ENCODE measurements at places on chromosomes 7 and 10.

GRCh38 chr7:37504801-37505200 lies 56.1 kb upstream of the ELMO1 start:
- no peaks in the 10 kb centered on the region for H3K27me3 ChIP-seq
- no peak overlapping the region for H3K27ac ChIP-seq

DNA sequence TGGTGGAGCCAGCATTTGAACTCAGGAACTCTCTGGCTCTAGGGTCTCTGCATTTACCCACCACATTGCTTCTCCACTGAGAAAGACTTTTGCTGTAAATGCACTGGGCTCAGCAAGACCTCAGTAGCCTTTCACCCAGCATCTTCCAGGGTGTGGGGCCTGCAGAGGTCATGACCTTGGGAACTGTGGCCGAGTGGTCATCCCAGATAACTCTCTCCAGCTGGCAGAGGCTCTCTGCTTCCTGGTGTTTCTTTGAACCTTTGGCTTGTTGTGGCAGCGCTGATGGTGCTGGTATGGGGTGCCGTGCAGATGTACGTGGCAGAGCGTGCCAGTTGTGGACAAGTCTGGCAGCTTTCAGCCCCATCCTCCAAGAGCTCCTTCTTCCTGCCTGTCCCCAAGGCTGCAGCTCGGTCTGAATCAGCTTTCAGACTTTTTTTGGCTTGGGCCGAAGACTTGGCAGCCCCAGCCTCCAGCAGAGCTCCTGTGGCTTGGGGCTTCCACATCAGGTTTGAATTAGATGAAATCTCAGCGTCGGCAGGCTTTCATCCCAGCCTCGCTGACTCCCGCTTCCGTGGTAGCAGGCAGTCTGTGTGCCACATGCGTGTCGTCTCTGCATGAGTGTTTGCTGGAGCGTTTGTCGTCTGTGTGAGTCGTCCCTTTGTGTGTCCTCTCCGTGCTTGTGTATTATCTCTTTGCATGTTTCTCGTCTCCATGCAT lies 21.5 kb downstream of the ADAMTS14 start:
- H3K27ac ChIP-seq, result no peak overlapping the region
- DNase-seq, result no peak
- no peaks in the 10 kb centered on the region for H3K27me3 ChIP-seq
- H3K4me3 ChIP-seq, result no peak overlapping the region
- peaks cover 5% of the 10 kb centered on the region for H3K4me1 ChIP-seq

DNA sequence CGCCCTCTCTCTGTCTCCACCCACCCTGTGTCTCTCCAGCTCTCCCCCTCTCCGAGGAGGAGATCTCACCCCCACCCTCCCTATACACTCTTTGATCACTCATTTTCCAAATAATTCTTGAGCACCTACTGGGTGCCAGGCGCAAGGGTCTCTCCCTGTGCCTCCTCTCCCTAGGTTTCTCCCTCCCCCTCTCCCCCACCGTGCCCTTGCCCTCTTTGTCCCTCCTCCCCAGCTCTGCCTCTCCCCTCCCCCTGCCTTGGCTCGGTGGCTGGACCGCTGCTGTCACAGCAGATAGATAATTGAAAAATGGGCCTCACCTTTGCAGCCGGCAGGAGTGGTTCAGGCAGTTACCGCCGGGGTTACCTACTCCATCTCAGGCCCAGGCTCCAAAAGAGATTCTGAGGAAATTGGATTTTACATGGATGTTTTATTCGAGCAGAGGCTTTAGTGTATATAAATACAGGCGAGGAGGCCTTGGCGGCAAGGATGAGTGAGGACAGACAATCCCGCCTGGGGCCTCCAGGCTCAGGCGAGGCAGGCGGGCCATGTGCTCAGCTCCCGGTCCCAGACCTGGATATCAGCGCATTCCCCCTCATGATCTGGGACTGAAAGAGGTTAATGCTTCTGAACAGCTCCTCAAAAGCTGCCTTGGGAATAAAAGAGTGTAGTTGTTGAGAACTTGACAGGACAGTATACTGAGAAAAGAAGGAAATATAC lies 60.8 kb upstream of the BTRC start:
- H3K27me3 ChIP-seq, result peaks cover 69% of the 10 kb centered on the region
- no peaks in the 10 kb centered on the region for H3K4me1 ChIP-seq
- no peaks in the 10 kb centered on the region for H3K36me3 ChIP-seq
- no peak overlapping the region for H3K27ac ChIP-seq
- no peak overlapping the region for H3K4me3 ChIP-seq

- peaks cover 13% of the 10 kb centered on the region for H3K36me3 ChIP-seq
- H3K4me1 ChIP-seq, result peaks cover 13% of the 10 kb centered on the region
- no peaks in the 10 kb centered on the region for H3K27me3 ChIP-seq
Observed at GRCh38 chr7:725223-726005, 1.1 kb upstream of the DNAAF5 start.

DNA sequence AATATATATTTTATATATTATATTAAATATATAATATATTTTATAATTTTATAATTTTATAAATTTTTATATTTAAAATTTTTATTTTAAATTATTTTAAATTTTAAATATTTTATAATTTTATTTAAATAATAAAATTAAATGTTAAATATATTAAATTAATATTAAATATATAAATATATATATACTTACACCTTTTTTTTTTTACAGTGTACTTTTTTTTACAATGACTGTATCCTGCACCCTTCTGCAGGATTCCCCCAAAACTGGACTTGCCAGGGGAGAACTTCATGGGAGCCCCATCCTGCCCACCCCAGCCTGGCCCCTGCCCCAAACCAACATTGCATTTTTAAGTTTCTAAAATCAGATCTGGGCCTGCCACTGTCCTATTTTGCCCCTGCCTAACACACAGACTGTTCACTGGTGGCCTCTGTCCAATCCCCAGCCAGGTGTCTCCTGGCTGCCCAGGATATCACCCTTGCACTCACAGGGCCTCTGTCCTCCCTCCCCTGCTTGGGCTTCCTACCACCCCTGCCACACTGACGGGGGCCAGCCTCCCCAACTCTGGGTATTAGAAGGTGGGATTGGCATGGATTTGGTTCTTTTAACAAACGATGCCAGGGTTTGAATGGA lies 138.0 kb downstream of the ADCY1 start:
- DNase-seq, result no peak
- no peaks in the 10 kb centered on the region for H3K27me3 ChIP-seq
- no peak overlapping the region for H3K27ac ChIP-seq
- no peaks in the 10 kb centered on the region for H3K36me3 ChIP-seq

DNA sequence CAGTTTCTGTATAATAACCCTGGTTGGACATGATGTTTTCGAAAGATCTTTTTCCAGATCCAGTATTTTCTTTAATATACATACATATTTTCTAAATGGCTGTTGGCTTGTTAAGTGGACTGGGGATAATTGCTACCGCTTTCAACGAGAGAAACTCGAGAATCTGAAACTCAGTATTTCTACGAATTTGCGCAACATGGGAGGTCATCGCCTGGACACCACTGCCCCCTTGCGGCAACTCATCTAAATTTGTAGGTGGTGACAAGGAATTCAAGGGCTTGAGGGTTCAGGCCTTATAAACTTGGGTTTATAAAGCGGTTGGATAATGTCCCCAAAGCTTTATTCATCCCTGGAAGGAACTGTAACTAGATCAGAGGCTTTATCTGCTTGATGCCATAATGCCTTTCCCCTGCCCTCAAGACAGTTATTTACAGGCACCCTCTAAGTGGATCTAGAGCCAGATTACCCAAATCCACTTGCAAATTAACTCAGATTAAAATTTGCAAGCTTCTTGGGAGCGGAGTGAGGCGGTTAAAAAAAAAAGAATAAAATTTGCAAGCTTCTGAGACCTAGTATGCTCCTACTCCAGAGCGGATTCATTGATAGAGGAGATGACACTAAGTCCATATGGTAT lies 21.3 kb upstream of the KCNK18 start:
- no peak for DNase-seq
- H3K4me3 ChIP-seq, result peak overlapping the region; percentile 29
- H3K4me1 ChIP-seq, result peaks cover 19% of the 10 kb centered on the region
- H3K36me3 ChIP-seq, result no peaks in the 10 kb centered on the region

DNA sequence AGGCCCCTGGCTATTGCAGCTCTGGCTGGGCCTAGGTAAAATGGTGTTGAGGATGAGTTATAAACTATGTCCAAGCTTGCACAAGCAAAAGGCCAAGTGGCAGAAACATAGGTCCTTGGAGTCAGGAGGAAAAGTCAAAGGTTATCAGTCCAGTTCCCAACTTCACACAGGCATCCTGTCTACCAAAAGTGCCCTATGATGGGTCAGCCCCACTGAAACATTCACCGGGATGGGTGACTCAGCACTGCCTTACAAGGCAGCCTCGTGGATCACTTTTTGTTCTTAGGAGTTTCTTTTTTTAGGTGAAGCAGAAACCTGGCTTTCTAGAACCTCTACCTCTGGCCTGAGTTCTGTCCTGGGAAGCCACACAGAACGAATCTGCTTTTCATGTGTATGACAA lies 158.8 kb upstream of the LYZL2 start:
- no peak overlapping the region for H3K4me3 ChIP-seq
- H3K27me3 ChIP-seq, result peaks cover 5% of the 10 kb centered on the region
- H3K4me1 ChIP-seq, result peaks cover 6% of the 10 kb centered on the region
- no peaks in the 10 kb centered on the region for H3K36me3 ChIP-seq

- no peak overlapping the region for H3K27ac ChIP-seq
- H3K36me3 ChIP-seq, result no peaks in the 10 kb centered on the region
- no peaks in the 10 kb centered on the region for H3K27me3 ChIP-seq
- H3K4me3 ChIP-seq, result no peak overlapping the region
Observed at GRCh38 chr7:4162884-4163564, 519.1 kb upstream of the FOXK1 start.

GRCh38 chr10:121442086-121442935 lies 155.9 kb downstream of the FGFR2 start:
- no peaks in the 10 kb centered on the region for H3K27me3 ChIP-seq
- H3K36me3 ChIP-seq, result no peaks in the 10 kb centered on the region
- DNase-seq, result no peak
- no peaks in the 10 kb centered on the region for H3K4me1 ChIP-seq
- no peak overlapping the region for H3K4me3 ChIP-seq
- H3K27ac ChIP-seq, result no peak overlapping the region

- no peak overlapping the region for H3K4me3 ChIP-seq
- no peaks in the 10 kb centered on the region for H3K27me3 ChIP-seq
- no peaks in the 10 kb centered on the region for H3K4me1 ChIP-seq
- H3K36me3 ChIP-seq, result no peaks in the 10 kb centered on the region
- no peak for DNase-seq
Observed at GRCh38 chr7:116316838-116317628, 106.7 kb downstream of the TES start.
